ENCODE measurements at places on chromosomes 7 and 10.
A peak's percentile ranks its signal among the peaks of the same experiment; 100 is the strongest.

DNA sequence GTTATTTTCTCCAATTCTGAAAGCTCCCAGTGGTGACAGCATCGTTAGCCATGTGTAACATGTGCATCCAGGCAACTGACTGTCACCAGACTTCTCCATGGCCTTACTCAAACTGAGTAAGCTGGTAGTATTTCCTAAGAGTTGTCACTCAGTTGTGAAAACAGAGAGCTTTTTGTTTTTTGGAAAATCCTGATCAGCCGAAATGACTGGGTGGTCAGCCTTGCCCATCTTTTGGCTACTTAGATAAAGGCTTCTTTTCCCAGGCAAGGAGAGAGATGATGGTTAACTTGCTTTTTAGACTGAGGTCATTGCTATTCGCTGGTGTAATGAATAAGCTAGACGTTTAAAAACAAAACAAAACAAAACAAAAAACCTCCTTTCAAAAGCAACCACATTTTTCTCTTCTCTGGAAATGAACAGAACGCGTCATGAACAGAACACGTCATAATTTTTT, 159.5 kb upstream of the KLF14 start:
- no peak for DNase-seq
- H3K4me1 ChIP-seq, result peaks cover 32% of the 10 kb centered on the region
- H3K27me3 ChIP-seq, result no peaks in the 10 kb centered on the region
- H3K36me3 ChIP-seq, result peaks cover 41% of the 10 kb centered on the region

DNA sequence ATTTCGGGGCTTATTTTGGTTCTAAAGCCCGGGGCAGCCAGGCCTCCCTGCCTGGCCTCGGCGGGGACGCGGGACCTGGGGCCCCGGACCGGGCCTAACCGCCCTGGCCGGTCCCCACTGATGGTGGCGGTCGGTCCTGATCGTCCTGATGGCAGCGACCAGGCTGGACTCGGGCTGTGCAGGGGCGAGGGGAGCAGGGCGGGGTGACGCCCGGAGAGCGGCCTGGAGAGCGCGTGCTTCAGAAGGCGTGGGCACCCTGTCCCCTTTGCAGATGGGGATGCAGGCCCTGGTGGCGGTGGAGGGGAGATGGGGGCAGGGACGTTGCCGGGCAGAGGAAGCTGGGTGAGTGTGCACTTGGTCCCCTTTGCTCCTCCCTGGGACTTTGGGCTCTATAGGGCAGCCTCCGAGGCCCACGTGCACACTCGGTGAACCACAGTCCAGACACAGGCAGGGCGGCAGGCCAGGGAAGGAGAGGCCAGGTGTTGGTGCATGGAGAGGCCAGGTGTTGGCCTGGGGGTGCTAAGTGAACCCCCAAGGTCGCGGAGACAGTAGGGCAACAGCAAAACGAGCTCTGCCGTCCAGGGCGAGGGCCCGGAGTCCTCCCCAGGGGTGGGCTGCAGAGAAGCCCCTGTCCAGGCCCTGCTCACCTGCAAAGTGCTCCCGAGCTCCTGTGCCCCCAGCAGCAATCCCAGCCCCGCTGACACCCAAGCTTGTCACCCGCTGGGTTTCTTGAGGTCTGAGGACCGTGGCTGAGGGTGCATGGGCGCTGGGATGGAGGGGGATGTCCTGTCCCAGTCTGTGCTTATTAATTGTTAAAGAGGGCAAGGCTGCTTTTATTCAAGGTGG, 42.4 kb upstream of the FAM20C start:
- no peaks in the 10 kb centered on the region for H3K36me3 ChIP-seq
- H3K27me3 ChIP-seq, result no peaks in the 10 kb centered on the region
- DNase-seq, result no peak
- peak overlapping the region; percentile 58 for H3K4me3 ChIP-seq
- peaks cover 11% of the 10 kb centered on the region for H3K4me1 ChIP-seq

- H3K27me3 ChIP-seq, result no peaks in the 10 kb centered on the region
- H3K36me3 ChIP-seq, result peaks cover 6% of the 10 kb centered on the region
- H3K4me3 ChIP-seq, result peak overlapping the region; percentile 53
- peak; percentile 40 for DNase-seq
- peak overlapping the region; percentile 67 for H3K27ac ChIP-seq
- peaks cover 16% of the 10 kb centered on the region for H3K4me1 ChIP-seq
Measured at GRCh38 chr7:149714910-149715471, 58.4 kb downstream of the ZNF467 start.

DNA sequence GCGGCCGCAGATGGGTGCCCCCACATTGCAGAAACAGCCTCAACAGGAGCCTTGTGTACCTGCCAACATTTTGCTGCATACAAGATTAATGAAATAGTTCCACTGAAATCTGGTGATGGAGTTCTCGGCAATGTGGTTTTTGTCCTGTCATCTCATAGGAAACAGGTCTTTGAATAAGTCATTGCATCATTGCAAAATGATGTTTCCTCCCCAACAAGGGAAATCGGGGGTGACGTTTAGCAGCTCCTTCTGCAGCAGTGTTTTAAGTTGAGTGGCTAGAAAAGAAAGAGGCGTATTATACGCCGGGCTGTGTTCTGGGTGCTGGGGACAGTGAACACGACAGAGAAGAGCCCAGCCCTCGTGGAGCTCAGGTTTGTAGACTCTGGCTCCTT, 177.0 kb downstream of the PRKAG2 start:
- no peaks in the 10 kb centered on the region for H3K27me3 ChIP-seq
- H3K36me3 ChIP-seq, result no peaks in the 10 kb centered on the region
- no peaks in the 10 kb centered on the region for H3K4me1 ChIP-seq
- H3K4me3 ChIP-seq, result no peak overlapping the region
- no peak overlapping the region for H3K27ac ChIP-seq
- DNase-seq, result no peak

- H3K27ac ChIP-seq, result no peak overlapping the region
- H3K4me3 ChIP-seq, result no peak overlapping the region
- no peaks in the 10 kb centered on the region for H3K4me1 ChIP-seq
Measured at GRCh38 chr10:34709637-34710390, 105.3 kb downstream of the PARD3 start.

GRCh38 chr7:158020706-158021095, 566.9 kb downstream of the PTPRN2 start:
- no peak for DNase-seq
- H3K4me3 ChIP-seq, result no peak overlapping the region
- no peaks in the 10 kb centered on the region for H3K36me3 ChIP-seq
- no peak overlapping the region for H3K27ac ChIP-seq

DNA sequence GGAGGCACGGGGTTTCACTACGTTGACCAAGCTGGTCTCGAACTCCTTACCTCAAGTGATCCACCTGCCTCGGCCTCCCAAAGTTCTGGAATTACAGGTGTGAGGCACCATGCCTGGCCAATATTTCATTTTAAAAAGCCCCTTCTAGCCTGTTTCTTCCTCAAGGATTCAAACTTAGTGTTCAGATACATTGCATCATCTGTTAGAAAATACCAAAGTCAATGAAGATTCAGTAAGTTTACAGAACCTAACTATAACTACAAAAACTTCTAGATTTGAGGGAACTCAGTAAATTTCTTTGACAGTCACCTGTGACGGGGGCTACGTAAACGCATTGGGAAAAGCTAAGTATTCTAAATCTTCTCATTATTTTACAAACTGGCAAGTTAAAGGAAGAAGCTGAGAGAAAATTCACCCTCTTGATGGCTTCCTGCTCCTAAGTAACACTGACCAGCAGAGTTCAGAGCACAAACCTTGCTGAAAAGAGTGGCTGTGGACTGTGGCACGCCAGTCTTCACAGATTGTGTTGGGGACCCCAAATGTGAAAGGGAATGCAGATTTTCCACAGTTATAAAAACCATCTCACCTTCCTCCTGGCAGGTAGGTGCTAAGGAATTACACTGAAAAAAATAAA, 162.2 kb downstream of the PKD1L1 start:
- no peaks in the 10 kb centered on the region for H3K36me3 ChIP-seq
- no peak overlapping the region for H3K4me3 ChIP-seq
- H3K27ac ChIP-seq, result no peak overlapping the region
- no peaks in the 10 kb centered on the region for H3K27me3 ChIP-seq
- no peak for DNase-seq
- H3K4me1 ChIP-seq, result no peaks in the 10 kb centered on the region

- H3K4me3 ChIP-seq, result no peak overlapping the region
- H3K27me3 ChIP-seq, result no peaks in the 10 kb centered on the region
- DNase-seq, result no peak
- H3K4me1 ChIP-seq, result no peaks in the 10 kb centered on the region
- H3K27ac ChIP-seq, result no peak overlapping the region
Measured at GRCh38 chr10:74624501-74624900, 201.9 kb upstream of the KAT6B start.

DNA sequence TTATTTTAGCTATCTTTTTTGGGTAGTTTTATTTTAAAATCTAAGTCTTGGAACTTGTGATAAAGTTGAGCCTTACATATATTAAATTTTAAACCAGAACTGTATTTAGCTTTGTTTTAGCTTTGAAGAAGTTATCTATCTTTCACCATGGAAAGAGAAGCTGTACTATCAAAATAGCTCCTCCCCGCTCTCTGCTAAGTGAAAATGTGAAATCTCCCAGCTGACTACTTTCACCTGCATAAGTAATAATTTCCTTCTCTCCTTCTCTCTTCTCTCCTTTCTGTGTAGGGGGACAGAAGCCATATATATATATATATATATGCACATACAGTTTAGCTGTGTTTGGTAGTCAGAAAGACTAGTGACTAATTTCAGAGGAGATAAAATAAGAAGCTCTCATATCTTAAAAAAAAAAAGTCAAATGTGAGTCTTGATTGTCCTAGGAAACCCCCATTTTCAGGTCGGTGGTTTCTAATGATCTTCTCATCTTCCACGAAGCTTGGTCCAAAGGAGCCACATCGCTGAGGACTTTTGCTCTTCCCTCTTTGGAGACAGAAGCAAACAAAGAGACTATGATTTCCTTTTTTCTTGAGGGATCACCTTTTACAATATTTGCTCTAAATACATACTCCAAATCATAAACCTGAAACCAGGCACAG, 30.6 kb upstream of the GDI2 start:
- H3K4me1 ChIP-seq, result no peaks in the 10 kb centered on the region
- H3K36me3 ChIP-seq, result no peaks in the 10 kb centered on the region
- no peak for DNase-seq
- H3K27ac ChIP-seq, result no peak overlapping the region
- no peak overlapping the region for H3K4me3 ChIP-seq

DNA sequence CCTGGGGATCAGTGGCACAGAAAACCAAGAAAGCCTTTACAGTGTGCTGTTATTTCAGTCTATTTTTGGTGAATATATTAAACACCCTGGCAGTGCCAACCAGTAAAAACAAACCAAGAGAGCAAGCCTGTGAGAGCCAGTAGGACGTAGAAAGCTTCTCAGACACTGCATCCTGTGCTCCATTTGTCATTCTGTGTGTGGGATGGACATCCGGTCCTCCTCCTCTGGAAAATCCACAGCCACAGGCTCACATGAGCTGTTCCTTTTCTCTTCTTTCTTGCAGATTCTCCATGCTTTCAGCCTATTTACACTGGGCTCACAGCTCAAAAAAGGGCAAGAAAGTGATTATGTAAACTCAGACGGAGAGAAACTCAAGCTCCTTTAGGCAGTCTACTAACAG, 119.7 kb upstream of the YAE1 start:
- H3K36me3 ChIP-seq, result no peaks in the 10 kb centered on the region
- H3K27ac ChIP-seq, result no peak overlapping the region
- DNase-seq, result no peak
- no peak overlapping the region for H3K4me3 ChIP-seq
- no peaks in the 10 kb centered on the region for H3K27me3 ChIP-seq
- no peaks in the 10 kb centered on the region for H3K4me1 ChIP-seq

Data from effector memory CD4-positive, alpha-beta T cell (primary cell).